Fibroblast of mammary gland (primary cell): ENCODE measurements at places on chromosomes 3 and 15.

GRCh38 chr3:188683032-188683521 lies 488.7 kb upstream of the TPRG1 start:
- DNase-seq = peak; percentile 98

DNA sequence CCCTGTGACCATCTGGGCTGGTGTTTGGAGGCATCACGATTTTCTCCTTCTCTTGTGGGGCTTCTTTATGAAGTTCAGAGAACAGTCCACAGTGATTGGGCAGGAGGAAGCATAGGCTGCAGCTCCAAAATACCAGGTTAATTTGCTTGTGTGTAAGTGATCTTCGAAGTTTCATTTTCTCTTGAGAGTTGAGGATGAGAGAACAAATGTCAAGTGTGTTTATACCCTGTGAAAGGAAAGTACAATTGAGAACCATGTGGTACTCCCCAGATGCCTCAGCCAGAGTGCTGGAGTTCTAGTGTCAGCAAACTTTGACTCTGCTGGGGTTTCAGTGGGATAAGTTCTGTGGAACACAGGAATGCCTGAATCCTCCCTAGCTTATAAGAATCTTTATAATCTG lies 357.1 kb upstream of the CFAP20DC start:
- no peak for DNase-seq

DNA sequence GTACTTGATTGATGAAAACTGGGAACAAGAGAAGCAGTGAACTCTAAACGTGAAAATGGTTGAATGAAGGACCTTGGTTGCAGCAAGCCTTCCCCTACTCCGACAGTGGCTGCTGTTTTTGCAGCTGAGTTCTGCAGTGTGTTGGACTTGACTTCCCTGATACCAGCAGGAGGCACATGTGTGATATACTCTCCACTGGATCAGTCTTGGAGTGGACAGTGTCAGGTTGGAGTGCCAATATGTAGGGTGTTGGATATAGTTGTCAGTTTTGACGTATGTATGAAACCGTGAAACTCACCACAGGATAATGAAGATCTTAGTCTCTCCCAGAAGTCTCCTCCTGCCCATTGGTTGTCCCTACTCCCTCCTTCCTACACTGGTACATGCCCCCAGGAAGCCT lies 106.5 kb downstream of the ITPR1 start:
- no peak for DNase-seq

DNA sequence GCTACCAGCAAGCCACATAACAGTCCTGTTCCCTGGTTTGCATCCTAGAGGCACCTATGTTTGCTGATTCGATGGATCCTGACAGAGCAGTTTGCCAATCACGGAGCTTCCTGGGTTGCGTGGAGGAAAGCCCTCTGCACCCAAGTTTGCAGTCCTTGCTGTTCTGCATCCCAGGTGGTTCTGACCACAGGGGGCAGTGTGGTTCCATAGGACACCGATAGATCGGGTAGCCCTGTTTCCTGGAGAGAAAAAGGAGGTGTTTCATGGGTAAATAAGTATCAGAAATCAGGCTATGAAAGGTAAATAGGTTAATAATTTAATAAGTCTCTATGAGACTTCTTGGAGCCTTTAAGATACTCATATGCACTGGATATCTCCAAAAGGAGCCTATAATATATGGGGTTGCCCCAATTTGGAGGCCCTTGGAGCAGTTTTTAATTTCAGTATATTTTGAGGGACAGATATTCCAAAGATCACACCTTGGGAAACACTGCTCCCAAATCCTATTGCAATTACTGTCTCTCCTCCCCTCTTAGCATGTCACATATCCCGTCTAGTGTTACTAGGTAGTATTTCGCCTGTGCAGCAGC lies 194.6 kb upstream of the TPM1 start:
- peak; percentile 68 for DNase-seq

DNA sequence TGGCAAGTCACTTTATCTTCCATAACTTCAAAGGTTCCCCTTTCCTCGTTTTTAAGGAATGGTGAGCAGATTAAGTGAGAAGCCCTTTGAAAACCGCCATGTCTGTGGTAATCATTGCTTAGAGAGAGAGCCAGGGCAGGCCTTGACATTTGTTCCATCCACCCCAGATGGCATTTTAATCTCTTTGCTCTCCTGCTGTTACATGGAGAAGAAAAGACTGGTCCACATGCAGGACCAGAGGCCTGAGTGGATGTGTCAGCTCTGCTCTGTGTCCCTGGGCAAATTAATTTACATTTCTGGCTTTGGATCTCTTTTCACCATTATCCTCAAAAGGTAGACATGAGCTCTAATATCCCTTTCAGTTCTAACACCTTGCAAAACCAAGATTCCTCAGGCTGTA lies 157.3 kb upstream of the LPP start:
- DNase-seq = no peak

DNA sequence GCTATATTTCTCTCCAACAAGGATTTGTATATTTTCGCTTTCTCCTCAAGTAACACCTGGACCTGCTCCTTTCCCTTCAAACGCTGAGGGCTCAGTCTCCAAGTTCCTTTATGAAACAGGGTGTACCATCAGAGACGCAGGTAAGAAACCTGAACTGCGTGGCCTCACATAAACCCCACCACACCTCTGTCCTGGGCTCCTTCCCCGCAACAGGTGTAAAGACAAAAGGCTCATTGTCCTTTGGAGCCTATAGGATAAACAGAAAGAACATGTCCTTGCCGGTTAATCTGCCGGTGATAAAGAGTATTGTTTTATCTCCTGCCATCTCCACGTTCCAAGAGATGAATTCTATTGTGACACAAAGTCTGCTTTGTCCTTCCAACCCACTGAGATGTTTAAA lies 111.8 kb upstream of the ADAMTS9 start:
- DNase-seq = no peak

DNA sequence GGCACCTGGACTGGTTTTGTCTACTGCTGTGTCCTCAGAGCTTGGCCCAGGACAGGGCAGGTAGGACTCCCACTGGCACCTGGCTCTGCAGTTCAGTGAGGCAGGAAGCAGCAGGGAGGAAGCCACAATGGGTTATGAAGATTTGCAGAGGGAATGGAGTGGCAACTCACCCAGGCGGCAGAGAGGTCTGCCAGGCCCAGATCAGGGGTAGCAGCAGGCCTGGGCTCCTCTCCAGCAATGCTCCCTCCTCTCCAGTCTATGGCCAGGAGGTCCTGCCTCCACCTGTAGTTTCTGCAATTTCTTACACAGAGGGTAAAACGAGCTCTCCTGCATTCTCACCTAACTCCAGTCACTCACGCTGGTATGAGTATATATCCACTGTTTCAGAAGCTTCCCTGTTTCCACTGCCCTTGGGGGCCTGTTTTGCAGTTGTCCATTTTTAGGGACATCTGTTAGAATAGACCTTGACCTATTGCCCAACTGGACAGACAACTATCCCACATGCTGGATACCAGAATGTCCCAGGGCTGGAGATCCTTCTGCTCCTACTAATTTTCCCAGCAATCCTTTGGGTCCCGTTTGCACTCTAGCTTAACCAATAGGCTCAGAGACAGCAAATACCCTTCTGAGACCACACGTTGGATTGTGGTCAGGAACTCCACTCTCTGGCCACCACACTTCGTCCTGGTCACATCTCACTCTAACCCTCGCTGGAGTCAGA lies 35.2 kb downstream of the HMCES start:
- peak; percentile 75 for DNase-seq

- DNase-seq = no peak
Measured at GRCh38 chr3:22620498-22620897, 582.6 kb upstream of the UBE2E2 start.

DNA sequence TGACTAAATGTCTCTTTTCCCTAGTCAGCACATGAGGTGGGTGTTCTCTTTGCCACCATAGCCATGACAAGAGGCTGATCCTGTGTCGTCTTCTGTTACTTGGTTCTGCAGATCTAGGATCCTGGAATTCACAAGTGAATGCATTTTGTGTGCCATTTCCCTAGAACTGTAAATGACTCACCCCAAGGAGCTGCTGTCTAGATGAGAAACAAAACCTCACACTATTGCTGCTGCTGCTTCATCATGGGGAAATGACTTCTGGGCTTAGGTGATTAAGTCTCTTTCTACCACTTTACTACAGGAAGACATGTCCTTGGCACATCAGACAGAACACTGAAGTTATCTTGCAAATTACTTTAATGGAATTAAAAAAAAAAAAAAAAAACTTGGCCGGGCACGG lies 54.9 kb downstream of the SLCO3A1 start:
- peak; percentile 73 for DNase-seq

- no peak for DNase-seq
Measured at GRCh38 chr15:46265664-46266347, 631.0 kb downstream of the SQOR start.

DNA sequence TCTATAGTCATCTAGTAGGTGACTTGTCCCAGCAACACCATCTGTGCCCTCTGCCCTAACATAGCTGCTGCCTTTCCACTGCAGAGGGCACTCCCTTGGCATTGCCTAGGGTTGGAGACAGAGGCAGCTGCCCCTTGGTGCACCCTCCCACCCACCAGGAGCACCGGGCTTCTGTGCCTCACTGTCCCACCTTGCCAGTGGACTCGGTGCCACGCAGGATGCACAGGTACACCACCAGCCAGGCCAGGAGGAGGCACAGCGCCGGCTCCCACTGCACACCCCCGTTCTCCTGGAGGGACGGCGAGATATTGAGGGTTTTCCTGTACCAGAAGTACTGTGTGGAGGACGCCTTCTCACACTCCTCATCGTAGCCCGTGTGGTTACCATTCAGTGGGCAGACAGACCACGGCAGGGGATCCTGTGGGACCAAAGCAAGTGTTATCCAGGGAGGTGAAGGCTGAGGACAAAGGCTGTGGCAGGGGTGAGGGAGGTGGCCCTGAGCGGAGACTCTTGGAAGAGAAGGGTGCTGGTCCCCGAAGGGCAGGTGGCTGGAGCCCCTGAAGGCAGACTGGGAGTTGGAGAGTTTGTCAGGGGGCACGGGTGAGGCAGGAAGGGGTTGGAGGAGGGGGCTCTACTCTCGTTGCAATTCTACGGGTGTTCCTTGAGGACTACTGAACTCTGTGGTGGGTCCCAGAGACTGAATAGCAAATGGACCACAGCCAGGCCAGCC lies 20.6 kb downstream of the SLC6A20 start:
- no peak for DNase-seq

DNA sequence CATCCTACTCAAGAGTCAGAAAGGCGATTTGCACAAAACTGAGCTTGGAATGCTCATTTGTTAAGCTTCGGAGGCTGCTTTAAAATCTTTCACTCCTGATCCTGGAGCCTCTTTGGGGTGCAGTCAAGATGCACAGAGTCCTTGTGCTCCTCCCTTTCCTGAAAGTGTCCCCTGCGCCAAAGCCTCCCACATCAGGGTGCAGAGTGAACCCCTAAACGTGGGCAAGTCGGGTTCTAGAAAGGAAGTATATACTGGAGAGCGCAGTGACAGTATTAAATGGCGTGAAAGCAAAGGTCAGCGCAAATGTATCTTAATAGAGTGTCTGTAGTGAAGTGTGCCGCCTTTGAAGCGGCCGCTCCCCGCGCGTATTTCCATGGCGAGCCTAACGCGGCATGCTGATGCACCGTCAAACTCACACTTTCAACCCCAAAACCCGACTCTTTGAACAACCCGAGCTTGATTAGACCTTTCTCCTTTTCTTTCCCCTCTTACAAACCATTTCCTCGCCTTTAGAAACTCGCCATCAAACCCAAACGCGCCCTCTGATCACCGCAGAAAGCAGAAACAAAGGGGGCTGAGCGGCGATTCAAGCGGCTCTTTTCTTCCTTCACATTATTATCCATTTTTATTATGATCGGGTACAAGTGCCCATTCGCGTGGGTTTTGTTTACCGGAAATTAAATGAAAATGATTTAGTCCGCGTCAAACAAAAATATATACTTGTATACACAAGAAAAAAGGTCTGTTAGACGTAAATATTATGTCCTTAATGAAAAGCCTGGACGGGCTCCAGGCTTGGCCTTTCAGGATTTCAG lies 18.3 kb downstream of the ZIC4 start:
- no peak for DNase-seq

GRCh38 chr3:153315781-153316180 lies 153.8 kb downstream of the RAP2B start:
- no peak for DNase-seq

DNA sequence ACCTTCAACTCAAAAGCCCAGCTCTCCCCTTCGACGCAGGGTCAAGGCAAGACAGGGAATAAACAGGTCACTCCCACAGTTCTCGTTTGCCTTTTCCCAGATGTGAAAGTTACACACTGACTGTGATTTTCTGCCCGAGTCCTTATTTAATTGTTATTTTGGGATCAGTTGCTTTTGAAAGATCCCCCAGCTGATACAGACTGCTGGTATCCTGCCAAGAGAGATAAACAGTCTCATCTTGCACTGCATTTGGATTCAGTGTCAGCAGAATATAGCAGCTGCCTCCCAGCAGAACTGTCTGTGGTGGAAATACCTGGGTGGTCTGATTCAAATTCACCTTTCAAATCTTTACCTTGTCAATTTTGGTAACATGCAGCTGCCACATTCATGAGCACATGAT lies 56.0 kb upstream of the FAM3D start:
- no peak for DNase-seq

GRCh38 chr3:121660356-121661171 lies at the start of gene HCLS1:
TSS of gene HCLS1 (minus strand) at chr3:121660903. CDS start at chr3:121658347, 2,556 bp downstream.
- DNase-seq = peak; percentile 18
